ENCODE measurements at places on chromosomes 12 and 14. TPM values are rescaled to one million over a fixed set of nuclear protein-coding genes. Genes with fewer than 3 reads are reported as not detected.

Gene LIMA1
- polyA plus RNA-seq, result 124 TPM

Gene KRT72
- polyA plus RNA-seq, result not detected

Gene GALNT6
- polyA plus RNA-seq, result 1.4 TPM

Gene IL31
- polyA plus RNA-seq, result not detected

Gene RHOJ
- polyA plus RNA-seq, result 25.0 TPM

Gene WNT1
- polyA plus RNA-seq, result not detected

Gene TMEM229B
- 3.3 TPM for polyA plus RNA-seq

Gene FOXG1
- polyA plus RNA-seq, result 0.03 TPM

Gene KRT75
- not detected for polyA plus RNA-seq

Gene CHGA
- 1.6 TPM for polyA plus RNA-seq

Gene NID2
- polyA plus RNA-seq, result 145 TPM

Gene IRAK4
- 16.7 TPM for polyA plus RNA-seq

Gene IKBIP
- 34.7 TPM for polyA plus RNA-seq

Gene AJUBA
- polyA plus RNA-seq, result 47.7 TPM

Gene CCDC85C
- polyA plus RNA-seq, result 27.1 TPM

Gene FOXN4
- polyA plus RNA-seq, result 0.92 TPM

Gene GPRC5A
- polyA plus RNA-seq, result 7.0 TPM

Gene TRPV4
- 19.7 TPM for polyA plus RNA-seq

Gene PPP1R13B
- 29.9 TPM for polyA plus RNA-seq
